ENCODE measurements at places on chromosomes 3 and 15.
A peak's percentile ranks its signal among the peaks of the same experiment; 100 is the strongest.

DNA sequence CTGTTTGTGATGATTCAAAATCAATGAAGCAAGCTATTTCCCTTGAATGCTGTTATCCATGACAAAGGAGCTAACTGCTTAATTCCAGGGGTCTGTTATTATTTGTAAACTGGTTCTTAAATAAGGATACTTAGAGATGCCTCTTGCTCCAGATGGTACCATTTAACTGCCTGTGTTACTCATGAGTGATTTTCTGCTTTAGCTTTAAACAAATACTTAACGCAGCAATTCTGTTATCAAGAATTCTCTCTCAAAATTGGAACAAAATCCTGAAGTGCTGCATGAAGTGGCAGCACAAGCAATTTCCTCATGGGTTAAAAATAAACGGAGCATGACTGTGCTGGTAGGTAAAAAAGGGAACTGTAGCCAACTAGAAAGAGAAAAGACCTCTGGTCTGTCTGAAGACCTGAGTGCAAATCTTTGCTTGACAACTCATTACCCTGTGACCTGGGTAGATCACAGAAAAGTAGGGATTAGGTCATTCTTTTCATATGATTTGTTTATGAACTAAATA lies 62.5 kb upstream of the GBE1 start:
- no peak for DNase-seq

- peak; percentile 73 for DNase-seq
Observed at GRCh38 chr3:188489639-188490405, 335.9 kb downstream of the LPP start.

DNA sequence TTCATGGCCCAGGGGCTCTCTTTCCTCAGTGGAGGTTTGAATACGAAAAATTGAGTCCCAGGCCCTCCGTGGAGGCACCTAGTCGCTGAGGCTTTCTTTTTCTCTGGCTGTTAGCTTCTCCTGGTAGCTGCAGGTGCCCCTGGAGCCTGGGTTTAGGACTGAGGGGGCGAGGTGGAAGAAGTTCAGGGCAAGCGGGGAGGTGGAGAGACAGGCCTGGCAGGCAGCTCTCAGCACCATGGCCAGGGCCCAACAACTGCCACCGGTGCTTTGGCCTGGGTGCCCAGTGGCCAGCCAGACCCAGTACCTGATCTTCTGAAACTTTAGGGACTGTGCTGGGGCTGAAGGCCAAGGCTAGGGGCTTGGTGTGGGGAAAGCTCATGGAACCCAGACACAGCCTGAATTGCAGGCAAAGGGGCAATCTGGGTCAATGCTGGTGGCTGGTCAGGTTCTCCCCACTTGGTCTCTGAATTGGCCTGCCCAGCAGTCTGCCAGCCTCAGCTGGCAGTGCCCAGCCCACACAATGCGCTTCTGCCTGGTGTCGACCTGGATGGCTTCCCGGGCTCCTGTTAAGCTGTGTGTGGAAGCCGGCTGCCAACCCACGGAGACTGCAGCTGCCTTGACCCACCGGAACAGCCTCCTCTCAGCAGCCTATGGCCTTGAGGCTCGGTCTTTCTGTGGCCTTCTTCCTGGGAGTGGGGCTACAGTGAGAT lies 30.3 kb upstream of the POLG start:
- no peak for DNase-seq

GRCh38 chr3:114800272-114801031 lies 346.6 kb downstream of the ZBTB20 start:
- DNase-seq: no peak

DNA sequence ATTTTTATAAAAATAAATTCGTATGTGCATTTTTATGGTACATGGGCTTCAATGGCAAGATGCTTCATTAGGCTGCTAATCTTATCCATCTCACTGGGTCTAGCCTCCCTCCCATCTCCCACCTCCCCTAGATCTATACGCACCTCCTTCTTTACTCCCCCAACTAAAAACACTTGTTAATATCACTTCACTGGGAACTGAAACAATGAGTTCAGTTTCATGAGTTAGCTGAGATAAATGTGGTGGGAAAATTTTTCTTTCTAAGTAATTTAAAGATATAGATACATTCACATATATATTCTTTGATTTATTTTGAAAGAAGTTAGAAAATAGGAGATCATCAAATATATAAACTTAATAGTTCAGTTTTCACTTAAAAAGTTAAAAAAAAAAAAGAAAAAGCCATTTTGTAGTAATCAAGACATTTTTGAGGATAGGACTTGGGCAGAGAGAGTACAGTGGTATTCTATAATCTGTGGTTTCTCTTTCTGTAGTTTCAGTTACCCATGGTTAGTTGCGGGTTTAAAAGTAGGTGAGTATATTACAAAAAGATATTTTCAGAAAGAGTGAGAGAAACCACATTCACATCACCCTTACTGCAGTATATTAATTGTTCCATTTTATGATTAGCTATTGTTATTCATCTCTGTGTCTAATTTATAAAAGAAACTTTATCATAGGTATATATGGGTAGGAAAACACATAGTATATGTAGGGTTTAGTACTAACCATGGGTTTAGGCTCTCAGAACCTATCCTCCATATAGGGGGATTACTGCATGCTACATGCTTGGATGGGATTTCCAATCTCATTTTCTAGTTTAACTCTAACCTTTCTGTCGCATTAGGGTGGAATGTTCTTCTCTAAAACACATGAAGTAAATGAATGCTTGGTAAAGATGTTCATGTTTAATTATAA lies 316.0 kb upstream of the CBLB start:
- no peak for DNase-seq

GRCh38 chr3:126367316-126367805 lies 10.2 kb upstream of the KLF15 start:
- DNase-seq: no peak

DNA sequence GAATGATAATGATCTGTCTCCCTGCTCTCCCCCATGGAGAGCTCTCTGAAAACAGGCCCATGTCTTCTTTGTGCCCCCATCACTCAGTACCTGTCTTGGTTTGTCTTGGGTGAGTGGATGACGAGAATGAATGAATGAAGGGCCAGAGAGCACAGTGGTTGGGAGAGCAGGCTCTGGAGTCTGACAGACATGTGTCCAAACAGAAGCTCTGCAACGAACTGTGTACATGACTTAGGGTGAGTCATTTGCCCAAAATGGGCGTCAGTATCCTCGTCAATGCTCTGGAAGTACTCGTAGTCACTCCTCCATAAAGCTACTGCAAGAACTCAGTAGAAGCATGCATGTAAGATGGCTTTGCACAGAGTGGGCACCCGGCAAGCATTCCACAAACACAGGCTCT lies 170.2 kb upstream of the TLE3 start:
- DNase-seq: peak; percentile 70

DNA sequence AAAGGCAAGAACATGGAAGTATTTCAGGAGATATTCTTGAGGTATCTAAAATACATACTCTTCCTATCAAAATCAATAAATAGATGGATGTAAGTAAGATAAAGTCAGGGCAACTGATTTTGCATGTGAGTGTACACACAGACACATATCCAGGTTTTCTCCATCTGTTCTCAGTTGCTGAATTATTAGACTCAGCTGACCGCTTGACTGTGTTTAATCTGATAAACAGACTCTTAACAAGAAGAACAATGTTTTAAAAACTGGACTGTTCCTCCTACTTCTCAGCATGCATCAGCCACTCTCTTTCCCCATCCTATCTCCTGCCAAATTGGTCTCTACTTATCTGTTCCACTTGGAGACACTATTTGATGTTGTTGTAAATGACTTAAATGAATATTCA lies 73.5 kb downstream of the GOLGA8G start:
- DNase-seq: no peak

DNA sequence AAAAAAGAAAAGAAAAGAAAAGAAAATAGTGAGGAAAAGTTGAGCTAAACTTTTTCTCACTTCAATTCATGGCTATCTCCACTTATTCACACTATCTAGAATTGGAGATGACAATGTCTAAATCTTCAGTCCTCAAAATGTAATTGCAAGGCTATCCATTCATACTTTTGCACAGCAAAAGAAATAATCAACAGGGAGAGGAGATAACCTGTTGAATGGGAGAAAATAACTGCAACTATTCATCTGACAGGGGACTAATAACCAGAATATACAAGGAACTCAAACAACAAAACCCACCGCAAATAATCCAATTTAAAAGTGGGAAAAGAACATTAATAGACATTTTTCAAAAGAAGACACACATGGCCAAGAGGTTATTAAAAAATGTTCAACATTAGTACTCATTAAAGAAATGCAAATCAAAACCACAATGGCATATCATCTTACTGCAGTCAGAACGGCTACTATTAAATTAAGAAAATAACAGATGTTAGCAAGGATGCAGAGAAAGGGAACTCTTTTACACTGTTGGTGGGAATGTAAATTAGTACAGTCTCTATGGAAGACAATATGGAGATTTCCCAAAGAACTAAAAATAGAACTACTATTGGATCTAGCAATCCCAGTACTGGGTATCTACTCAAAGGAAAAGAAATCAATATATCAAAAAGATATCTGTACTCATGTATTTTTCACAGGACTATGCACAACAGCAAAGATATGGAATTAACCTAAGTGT lies 73.5 kb upstream of the PPIB start:
- no peak for DNase-seq

- no peak for DNase-seq
Observed at GRCh38 chr15:81060907-81061306, 60.2 kb downstream of the TLNRD1 start.

GRCh38 chr15:43127752-43128151 lies 5.6 kb upstream of the TMEM62 start:
- no peak for DNase-seq

- peak; percentile 68 for DNase-seq
Observed at GRCh38 chr3:124078953-124079911, 87.3 kb upstream of the ROPN1 start.

DNA sequence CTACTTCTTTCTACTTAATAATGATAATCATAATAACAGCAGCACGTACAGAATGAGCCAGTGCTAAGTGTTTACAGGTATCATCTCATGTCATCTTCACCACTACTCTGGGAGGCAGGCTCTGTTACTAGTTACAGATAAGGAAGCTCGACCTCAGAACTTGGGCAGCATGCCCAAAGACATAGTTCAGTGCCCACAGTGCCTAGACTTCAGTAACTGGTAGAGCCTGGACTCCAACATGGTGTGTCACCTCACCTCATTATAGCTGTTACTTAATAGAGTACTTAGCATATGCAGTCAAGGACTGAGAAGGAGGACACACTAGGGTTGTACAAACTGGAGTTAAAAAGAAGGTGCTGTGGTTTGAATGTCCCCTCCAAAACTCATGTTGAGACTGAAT lies 7.6 kb downstream of the GADL1 start:
- DNase-seq: no peak

DNA sequence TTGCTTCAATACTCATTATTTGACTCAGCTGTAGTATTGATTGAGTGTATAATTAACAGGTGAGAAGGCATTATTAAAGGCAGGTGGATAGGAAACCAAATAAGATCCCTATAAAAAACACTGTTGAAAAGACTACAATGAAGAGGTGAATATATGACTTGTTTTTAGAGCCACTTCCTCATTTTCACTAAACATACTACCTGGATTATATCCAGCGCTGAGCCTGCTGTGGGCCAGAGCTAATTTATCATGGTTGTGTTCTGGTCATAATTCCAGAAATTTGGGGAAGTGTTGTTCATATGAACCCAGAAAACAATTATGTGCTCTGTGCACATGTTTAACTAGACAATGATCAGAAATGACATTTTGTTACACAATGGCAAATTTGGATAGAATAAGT lies 235.3 kb upstream of the MME start:
- DNase-seq: no peak

GRCh38 chr3:127052121-127052561 lies 69.2 kb downstream of the PLXNA1 start:
- DNase-seq: no peak

DNA sequence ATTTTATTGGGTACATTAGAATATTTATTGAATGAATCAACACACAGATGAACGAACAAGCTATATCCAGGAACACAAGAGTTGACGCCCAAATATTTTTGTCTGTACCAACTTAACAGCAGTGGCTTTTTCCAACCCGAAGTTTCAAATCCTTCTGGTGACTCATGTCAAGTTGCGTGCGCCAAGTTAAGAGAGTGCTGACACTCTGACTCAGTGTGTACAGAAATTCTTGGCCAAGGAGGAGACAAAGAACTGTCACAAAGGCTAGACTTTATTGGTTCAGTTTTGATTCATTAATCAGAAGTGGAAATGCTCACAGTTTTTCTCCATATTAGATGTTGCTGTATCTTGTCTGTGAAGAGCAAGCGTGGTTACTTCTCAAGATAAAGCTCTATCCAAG lies 59.6 kb upstream of the TSC22D2 start:
- DNase-seq: peak; percentile 95

GRCh38 chr15:67861983-67862382 lies 22.1 kb upstream of the RNU6-1 start:
- DNase-seq: no peak

DNA sequence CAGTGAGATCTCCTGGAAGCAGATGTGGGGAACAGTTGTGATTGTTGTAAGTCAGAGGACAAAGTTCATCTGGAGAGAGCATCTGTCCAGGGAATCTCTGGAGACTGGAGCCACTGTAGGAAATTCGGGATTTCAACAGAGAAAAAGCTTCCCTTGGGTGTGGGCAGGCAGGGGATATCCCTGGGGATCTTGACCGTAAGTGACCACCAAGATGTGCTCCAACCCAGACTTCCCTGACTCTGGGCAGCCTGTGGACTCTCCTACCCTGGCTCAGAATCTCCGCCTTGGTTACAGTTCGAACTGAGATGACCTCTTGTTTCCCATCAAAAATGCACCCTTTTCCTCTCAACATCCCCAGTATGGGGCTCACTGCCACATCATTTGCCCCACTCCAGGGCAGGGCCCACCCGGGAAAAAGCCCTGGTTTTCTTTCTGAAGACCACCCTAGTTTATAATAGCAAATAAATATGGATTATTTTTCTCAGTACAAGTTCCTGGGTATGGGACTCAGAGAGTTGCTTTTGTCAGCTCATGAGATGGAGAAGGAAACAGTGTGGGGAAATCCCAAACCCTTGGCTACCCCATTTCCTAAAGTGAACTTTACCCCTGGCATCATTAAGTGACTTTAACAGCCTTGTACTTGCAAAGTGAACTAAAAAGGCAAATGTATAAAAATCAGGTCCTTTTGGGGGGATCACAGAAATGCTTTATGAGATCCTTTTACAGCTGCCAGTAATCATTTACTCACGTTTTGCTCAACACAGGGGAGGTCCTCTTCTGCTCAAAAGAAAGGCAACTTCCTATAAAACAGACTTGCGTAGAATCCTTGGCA lies 89.9 kb downstream of the CCNL1 start:
- DNase-seq: no peak

DNA sequence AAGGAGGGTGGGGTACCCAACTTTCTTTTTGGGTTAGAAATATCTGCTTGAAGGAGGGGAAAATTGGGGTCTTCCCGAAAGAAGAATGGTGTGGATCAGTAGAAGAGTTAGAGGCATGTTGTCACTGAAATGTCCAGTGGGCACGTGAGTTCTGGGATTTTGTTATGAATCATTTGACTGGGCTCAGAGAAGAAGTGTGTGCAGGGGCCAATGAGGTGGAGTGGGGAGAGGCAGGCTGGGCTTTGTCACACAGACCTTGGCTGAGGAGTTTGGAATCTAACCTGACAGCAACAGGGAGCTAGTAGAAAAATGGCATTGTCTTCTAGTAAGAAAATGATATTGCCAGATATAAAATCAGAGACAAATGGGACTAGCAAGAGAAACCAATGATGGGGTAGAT lies 436.8 kb downstream of the MFSD1 start:
- DNase-seq: peak; percentile 22

GRCh38 chr3:172357850-172358754 lies 90.2 kb downstream of the GHSR start:
- DNase-seq: no peak
